Activated CD8-positive, alpha-beta memory T cell treated with anti-CD3 and anti-CD28 coated beads for 24 hours (primary cell): ENCODE measurements at places on chromosomes 3 and 15.

DNA sequence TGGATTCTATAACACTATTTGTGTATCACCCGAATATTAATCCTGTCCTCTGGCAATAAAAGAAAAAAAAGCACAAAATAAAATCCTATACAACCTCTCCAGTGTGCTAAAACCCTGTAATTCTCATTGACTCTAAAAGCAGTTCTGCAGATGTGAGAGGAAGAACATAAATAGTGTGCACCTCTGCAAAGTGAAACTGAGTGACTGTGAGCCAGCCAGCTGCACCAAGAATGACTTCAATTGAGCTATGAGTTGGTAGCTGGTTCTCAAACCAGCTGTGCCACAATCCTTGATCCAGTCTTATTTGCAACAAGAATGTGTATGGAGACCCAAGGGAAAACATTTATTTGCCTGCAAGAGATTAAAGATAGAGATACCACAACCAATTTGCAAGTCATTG, 31.2 kb upstream of the COL8A1 start:
- DNase-seq, result no peak

GRCh38 chr3:148727231-148727630, 29.5 kb downstream of the AGTR1 start:
- DNase-seq, result no peak

DNA sequence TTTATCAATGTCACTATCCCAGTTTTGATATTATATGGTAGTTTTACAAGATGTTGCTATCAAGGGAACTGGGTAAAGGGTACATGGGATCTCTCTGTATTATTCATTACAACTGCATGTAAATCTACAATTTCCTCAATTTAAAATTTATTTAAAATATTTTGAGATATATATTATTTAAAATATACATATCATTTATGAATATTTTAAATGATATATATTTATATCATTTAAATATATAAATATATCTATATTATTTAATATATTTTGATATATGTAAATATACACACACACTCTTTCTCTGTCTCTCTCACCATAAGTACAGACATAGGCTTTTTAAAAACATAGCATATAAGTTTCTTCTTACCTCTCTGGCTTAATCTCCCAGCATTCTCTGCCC, 104.7 kb downstream of the TP63 start:
- DNase-seq, result no peak

- no peak for DNase-seq
Measured at GRCh38 chr15:89067751-89068150, 20.5 kb upstream of the ABHD2 start.

GRCh38 chr3:160183345-160184076, 41.7 kb upstream of the C3orf80 start:
- DNase-seq, result no peak
